ENCODE measurements at places on chromosomes 1 and 21. TPM values are rescaled to one million over a fixed set of nuclear protein-coding genes. Genes with fewer than 3 reads are reported as not detected.

The NEK7 gene
- 23.2 TPM for total RNA-seq

GRCh38 chr1:147072482-147073432 is 99.5 kb downstream of the PRKAB2 start:
- no peak for DNase-seq

DNA sequence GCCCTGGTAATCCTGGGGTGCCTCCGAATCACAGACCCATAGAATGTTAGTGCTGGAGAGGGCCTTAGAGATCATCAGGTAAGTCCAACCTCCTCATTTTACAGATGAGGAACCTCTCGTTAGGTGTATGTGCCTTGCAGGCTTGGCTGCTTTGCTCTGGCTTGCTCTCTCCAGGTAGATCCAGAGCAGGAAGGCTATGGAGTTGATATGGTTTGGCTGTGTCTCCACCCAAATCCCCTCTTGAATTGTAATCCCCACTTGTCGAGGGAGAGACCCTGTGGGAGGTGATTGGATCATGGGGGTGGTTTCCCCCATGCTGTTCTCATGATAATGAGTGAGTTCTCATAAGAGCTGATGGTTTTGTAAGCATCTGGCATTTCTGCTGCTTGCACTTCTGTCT is 186.0 kb upstream of the PLXNA2 start:
- DNase-seq = no peak

- DNase-seq = no peak
These were observed 15.0 kb downstream of the ITSN1 start for GRCh38 chr21:33657124-33657820.

The FCGR2B gene
- total RNA-seq = not detected

DNA sequence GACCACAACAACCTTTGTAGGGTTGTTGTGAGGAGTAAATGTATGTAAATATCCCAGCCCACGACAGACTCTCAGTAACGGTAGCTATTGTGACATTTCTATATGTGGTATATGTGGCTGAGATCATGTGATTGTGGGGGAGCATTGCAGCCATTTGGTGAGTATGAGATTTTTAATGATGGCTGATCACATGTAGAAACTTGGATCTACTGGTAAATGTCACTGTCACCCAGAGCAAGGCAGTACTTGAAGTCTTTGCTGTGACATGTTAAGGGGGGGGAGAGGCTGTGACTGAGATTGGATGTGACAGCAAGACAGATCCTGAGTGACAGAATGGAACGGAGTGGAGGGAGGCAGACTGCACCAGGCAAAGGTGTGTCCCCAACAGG is 23.9 kb upstream of the MEF2D start:
- DNase-seq = no peak

The FGR gene
- not detected for total RNA-seq

The SH2D2A gene
- 6.9 TPM for total RNA-seq

DNA sequence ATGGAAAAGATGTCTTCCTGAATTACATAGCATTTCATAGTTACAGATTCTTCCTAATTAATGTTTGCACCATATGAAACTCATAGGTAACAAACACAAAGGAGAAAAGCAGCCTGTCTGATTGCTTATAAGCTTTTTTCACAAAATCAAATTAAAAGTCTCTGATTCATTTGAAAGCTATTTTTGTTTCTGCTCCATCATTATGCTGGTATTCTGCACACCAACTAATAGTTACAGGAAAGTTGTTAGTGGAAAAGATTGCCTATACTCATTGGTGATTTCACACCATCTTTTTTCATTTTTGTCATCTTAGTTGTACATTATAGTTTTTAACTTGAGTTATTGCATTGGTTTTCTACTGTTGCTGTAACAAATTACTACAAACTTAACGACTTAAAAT is 70.0 kb downstream of the PRKAA2 start:
- peak; percentile 12 for DNase-seq

Measured in PC-3 (cell line).